ENCODE measurements at places on chromosomes 2 and 18.

DNA sequence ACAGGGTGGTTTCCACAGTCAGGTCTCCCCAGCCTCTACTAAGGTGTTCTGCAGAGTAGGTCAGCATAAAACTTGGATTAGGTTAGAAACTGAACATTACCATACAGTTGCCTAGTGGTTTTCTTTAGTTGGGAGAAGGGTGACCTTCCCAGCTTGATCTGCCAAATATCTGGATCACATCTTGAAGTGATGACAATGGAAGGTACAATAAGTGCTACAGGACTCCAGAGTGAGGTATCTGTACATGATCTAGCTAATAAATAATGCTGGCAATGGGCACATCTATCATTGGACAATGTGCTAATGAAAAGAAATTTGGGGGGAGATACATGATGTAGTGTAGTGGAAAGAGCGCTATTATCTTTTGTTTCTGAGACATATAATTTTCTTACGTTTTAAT is 54.6 kb upstream of the ACVR1 start:
- no peak for DNase-seq

- no peak for DNase-seq
These were observed 1.1 kb downstream of the DLGAP1 start for GRCh38 chr18:4453874-4454536.

DNA sequence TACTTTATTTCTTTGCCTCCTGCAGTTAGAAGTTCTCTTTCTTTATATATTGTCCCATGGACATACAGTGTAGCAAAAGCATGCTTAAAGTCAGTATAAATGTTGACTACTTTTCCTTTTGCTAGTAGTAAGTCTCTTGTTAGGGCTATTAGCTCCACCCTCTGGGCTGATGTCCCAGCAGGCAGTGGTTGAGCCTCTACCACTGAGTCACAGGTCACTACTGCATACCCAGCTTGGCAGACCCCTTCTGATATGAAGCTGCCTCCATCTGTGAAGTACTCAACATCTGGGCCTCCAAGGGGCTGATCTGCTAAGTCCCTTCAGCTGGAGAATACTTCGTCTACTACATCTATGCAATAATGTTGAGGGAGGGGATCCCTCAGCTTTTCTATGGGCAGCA is 61.0 kb upstream of the SLC35G4 start:
- DNase-seq = no peak

GRCh38 chr2:148000095-148000494 is 20.4 kb downstream of the ORC4 start:
- DNase-seq = no peak

DNA sequence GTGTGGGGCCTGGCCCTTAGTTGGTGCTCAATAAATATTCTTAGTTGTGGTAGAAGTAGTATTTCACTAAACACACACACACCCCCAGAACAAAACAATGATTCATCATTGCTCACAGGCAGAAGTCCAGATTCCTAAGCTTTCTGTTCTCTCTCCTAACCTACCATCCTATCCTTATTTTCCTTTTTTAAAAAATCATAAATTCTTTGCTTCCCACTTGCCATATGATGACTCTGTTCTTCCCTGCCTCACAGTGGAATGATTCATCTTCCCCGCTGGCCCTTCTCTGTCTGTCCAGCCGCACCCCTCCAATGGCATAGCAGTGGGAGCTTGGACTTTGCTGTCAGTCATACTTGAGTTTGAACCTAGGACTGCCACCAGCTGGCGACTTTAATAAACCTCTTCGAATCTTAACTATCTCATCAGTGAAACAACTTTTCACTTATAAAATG is 5.2 kb downstream of the EML6 start:
- no peak for DNase-seq

DNA sequence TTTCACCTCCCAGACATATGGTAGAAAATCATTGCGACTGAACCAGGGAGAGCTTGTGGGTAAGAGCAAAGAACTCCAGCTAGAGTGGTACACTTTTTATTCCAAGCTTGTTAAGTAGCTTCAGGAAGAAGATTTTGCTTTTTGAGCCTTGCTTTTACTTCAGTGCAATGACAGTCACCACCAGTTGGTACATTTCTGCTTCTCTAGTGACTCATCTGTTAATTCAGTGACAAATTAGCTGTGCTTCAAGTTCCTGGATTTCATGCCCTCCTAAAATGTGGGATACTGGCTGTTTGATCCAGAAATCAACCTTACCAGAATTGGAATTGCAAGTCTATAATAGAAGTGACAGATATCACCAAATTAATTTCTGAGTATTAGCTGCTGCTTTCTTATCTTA is 117.6 kb upstream of the TTN start:
- DNase-seq = no peak

DNA sequence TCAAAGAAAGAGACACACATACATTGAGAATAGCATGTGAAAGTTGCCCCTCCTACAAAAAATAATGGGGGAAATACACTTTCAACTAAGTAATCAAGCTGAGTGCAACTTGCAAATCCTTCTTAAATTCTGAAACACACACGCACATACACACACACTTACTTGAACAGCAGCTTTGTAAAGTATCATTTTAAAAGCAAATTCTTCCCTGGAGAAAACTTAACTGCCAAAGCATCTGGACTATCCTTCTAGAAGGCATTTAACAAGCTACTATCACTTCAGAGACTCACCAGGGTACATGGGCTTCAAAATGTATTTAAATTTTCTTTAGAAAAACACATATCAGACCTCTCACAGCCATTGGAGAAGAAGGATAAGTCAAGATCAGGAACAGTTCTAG is 15.3 kb downstream of the GAREM1 start:
- DNase-seq = no peak

DNA sequence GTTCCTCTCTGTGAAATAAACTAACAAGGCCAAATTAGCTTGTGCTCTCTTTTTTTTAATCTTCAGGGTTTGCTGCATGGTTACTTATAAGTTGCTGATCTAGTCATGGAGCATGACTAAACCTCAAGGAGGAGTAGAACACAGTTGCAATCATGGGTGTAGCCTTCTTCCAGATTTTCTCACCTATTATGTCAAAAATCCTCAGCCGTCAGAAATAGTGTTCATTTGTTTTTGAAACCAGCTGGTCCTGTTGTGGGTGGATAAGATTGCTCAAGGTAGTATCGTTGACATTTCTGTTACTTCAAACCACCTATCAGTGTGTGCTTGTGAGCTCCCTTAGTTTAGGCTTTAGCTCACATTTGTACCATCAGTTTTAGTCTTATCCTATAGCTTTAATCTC is 11.2 kb downstream of the RELCH start:
- no peak for DNase-seq

DNA sequence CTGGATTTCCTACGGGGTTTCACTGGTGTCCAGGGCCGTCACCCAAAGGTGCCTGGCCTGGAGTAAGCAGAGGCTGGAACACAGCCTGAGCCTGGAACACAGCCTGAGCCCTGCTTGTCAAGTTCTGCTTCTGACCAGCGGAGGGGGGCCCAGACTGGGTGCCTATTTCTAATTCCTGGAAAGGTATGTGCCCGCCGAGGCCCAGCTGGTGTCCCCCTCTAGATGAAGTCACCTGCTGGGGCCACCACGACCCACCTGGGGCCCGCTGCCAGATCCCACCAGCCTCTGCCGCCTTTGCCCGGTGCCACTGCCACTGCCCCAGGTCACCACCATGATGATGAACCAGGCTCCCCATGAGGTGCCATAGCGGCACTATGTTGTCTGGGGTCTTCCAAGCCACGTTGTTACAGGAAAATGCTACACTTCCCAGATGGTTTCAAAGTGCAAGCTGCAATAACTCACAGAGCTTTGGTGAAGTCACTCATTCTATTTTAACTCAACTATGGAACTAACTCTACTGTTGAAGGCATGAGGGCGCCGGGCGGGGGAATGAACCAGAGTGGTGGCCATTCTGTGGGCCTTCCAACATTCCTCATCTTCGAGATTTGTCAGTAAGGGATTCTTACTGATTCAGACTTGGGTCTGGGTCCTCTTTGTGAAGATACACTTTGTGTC is 40.9 kb upstream of the LAPTM4A start:
- no peak for DNase-seq

DNA sequence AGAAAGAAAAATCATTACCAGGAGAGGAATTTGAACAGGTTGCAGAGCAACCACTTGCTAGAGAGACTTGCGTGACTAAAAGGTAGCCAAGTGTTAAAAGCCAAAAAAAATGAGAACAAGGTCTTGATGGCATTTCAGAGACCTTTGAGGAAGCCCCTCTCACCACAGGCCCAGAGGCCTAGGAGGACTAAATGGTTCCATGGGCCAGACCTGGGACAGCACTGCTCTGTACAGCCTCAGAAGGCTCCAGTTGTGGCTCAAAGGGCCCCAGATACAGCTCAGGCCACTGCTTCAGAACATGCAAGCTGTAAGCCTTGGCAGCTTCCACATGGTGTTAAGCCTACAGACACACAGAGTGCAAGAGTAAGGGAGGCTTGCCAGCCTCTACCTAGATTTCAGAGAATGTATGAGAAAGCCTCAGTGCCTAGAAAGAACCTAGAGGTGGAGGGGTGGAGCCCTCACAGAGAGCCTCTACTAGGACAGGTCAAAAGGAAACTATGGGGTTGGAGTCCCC is 15.3 kb downstream of the CNDP1 start:
- no peak for DNase-seq

- no peak for DNase-seq
These were observed 221.4 kb downstream of the CLIP4 start for GRCh38 chr2:29336341-29337241.

DNA sequence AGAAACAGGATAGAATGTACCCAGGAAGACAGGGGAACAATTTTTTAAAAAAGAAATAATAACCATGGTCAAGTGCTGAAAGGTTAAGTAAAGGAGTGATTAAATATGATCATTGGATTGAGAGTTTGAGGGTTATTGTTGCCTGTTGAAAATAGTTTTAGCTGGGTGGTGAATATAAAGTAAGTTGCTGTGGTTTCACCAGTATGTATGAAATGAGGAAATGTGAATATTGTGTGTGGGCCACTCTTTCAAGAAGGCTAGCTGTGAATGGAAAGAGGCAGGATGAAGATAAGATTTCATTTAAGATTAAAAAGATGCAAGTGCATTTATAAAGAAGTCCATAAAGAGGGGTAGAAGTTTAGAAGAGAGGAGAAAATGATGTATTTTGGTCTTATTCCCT is 53.8 kb downstream of the GULP1 start:
- no peak for DNase-seq

DNA sequence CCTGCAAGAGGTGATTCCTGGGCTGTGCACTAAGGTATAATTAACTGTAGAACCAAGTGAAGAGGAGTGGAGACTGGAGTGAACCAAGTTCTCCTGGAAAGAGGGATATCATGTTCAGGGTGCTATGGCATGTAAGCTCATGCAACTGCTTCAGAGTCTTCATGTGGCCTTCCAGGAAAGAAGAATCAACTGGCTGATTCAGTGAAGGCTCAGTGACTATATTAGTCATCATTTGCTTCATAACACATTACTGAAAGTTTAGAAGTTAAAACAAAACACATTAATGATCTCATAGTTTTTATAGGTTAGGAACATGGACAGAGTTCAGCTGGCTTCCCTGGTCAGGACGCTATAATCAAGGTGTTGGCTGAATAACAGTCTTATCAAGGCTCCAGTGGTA is 1200.8 kb upstream of the GYPC start:
- no peak for DNase-seq

DNA sequence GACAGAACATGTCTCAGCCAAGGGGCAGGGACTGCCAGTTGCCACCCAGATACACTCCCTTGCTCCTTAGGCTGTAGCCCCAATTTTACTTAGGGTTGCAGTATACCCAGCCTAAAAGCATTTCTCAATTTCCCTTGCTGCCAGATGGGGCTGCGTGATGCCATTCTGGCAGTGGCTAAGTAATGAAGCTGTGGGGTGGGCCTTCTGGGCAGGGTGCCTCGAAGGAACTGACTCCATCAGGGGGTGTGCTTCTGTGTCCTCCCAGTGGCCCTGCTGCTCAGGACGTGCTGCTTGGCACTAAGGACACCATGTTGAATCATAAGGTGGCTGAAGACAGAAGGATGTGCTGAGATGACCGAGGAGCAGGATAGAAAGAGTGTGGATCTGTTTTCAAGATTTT is 74.2 kb downstream of the VWA3B start:
- DNase-seq = no peak

- no peak for DNase-seq
These were observed 104.7 kb upstream of the NABP1 start for GRCh38 chr2:191573216-191573615.

- DNase-seq = no peak
These were observed 2.3 kb upstream of the HPCAL1 start for GRCh38 chr2:10300328-10300920.

All from GF-D8 (cell line).